Activated T-cell treated with anti-CD3 and anti-CD28 coated beads, Interleukin-2, amount 50 U/mL, for 1 hour (primary cell): ENCODE measurements at places on chromosomes 12 and 14.

DNA sequence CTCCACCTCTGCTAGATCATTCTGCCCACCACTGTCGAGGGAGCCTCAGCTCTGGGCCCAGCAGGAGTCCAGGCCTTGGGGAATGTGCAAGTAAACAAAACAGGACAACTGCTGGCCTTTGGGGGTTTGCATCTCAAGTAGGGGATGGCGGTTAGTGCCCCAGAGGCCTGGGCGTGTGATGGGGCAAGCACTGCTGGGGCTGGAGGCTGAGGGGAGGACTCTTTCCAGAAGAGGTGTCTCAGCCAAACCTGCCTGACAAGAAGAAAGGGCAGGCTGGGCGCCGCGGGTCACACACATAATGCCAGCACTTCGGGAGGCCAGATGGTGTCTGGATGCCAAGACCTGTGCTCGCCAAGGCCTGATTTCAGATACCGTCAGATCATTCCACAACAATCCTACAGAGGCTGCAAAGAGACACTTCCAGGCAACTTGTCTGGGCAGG lies 8.6 kb upstream of the ALDH2 start:
- DNase-seq, result no peak

GRCh38 chr14:86938320-86938719 lies 1054.7 kb downstream of the GALC start:
- no peak for DNase-seq

- DNase-seq, result no peak
Measured at GRCh38 chr12:49667325-49668090, 39.7 kb downstream of the FMNL3 start.

DNA sequence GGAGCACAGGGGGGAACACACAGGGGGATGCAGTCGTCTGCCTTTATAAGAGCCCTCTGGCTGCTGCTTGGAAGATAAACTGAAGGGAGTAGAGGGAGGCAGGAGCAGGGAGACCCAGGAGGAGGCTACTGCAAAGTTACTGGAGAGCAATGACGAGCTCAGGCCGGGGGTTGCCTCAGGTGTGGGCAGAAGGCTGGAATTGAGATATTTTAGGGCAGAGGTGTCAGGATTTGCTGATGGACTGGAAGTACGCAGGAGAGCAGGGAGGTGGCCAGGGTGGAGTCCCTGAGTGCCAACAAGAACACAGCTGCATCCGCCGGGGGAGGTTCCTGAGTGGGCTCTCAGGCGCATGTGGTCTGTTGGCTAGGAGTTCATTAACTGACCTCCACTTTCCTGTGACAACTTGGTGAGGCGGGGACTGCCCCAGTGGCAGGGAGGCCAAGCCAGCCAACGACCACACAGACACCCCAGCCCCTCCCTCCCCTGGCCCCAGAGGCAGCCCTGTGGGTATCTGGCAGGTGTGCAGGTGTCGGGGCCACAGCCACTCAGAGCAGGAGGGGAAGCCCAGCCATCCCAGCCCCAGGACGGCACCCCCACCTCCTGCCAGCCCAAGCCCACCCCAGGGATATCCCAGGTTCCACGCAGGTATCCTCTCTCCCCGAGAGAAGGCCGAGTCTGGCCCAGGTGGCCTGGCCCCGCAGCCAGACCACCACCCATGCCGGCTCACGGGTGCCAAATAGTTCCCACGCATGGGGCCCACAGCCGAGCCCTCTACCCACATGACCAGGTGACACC lies 85.4 kb downstream of the NCOR2 start:
- DNase-seq, result no peak

GRCh38 chr14:57549016-57549564 lies 55.4 kb upstream of the CCDC198 start:
- DNase-seq, result no peak

DNA sequence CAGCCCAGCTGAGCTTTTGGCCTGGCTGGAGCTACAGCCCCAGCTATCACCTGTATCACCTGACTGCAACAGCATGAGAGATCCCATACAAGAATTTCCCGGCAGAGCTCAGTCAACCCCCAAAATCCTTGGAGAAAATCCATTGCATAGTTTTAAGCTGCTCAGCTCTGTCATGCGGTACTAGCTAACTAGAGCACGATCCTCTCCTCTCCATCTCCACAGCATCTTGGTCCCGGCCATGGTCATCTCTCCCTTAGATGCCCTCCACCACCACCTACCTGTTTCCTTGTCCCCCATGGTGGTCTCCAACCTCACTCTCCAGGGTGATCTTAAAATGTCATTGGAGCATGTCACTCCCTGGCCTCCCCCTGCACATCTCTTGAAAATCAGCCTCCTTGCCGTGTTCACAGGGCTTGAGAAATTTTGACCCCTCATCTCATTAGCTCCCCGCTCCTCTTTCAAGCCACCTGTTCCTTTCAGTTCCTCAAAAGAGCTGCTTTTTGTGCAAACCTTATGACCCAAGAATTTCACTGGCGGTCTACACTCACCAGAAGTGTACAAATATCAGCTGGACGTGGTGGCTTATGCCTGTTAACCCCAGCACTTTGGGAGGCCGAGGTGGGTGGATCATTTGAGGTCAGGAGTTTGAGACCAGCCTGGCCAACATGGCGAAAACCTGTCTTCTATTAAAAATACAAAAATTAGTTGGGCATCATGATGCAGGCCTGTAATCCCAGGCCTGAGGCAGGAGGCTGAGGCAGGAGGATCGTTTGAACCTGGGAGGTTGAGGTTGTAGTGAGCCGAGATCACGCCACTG lies 8.1 kb upstream of the CLMN start:
- DNase-seq, result no peak

GRCh38 chr12:12003609-12004008 lies 67.1 kb upstream of the BCL2L14 start:
- no peak for DNase-seq

- DNase-seq, result no peak
Measured at GRCh38 chr14:99889268-99889667, 96.1 kb downstream of the EML1 start.

- no peak for DNase-seq
Measured at GRCh38 chr12:120658286-120659150, 18.1 kb downstream of the CABP1 start.

DNA sequence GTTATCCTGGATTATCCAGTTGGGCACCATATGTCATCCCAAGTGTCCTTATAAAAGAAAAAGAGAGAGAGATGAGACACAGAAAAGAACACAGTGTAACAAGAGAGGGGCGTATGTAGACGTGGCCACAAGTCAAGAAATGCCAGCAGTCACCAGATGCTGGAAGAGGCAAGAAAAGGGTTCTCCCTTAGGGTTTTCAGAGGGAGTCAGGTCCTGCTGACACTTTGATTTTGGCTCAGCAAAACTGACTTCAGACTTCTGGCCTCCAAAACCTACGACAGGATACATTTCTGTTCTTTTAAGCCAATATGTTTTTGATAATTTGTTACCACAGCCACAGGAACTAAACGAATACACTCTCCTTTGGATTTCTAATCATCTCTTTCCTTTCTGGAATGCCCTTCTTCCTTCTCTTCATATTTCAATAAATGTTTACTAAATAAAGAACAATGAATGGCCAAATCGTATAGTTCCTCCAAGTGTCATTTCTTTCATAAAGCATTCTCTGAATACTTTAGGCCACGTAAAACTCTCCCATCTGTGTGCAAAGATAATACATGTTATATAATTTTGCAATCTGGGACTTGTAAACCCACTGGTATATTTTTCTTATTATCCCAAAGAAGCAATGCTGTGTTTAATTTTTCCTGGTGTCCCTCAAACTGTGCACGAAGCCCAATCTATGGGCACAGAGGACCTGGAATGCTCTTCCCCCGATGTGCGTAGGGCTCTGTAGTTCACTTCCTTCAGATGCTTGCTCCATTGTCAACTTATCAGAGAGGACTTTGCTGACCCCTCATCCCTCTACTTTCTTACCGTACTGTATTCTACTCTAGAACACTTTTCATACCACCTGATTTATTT lies 303.6 kb downstream of the CEP128 start:
- no peak for DNase-seq

GRCh38 chr12:68630050-68630449 lies 19.4 kb downstream of the RAP1B start:
- no peak for DNase-seq

- DNase-seq, result no peak
Measured at GRCh38 chr12:81610955-81611889, 147.9 kb downstream of the PPFIA2 start.

GRCh38 chr12:12272869-12273268 lies 6.0 kb upstream of the LRP6 start:
- no peak for DNase-seq
